Fibroblast of mammary gland (primary cell): ENCODE measurements at places on chromosomes 3 and 15.

DNA sequence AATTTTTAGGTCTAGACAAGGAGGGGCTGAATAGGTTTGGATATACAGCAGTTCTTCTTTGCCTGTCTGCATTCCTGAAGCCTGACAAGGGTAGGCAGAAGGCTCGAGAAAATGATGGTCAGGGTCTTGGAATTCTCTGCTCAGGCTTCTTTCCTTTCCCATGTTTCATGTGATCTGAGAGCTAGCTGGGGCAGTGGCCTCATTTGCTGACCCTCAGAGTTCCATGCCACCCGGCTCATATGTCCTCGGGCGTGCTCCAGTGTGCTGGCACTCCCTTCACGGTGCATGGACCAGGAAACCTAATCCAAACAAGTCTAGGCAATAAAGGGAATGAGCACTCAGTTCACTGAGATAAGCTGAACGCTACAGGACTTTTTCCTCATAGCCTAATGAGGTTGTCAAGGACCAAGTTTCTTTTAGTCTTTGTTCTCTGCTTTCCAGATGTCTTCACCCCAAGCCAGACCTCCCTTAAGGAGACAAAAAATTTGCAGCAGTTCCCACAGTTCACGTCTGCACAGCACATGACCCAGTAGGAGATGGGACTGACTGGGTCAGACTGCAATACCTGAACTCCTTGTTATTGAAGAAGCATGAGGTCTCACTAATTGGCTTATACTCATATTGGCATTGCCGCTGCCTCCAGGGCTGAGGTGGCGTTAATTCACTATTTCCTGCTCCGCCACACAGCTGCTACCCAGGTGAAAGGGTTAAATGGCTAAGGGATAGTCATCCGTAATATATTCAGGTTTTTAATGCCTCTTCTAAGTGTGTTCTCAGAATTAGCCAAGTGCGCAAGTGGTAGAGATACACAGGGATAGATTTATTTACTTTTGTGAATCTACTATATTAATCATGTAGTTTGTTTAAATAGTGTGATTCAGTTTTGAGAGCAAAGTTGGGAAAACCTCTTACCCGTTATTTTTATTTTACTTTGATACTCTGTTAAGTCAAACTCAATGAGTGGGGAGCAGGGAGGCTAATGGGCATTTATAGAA is 15.3 kb upstream of the RTP4 start:
- no peak for DNase-seq

DNA sequence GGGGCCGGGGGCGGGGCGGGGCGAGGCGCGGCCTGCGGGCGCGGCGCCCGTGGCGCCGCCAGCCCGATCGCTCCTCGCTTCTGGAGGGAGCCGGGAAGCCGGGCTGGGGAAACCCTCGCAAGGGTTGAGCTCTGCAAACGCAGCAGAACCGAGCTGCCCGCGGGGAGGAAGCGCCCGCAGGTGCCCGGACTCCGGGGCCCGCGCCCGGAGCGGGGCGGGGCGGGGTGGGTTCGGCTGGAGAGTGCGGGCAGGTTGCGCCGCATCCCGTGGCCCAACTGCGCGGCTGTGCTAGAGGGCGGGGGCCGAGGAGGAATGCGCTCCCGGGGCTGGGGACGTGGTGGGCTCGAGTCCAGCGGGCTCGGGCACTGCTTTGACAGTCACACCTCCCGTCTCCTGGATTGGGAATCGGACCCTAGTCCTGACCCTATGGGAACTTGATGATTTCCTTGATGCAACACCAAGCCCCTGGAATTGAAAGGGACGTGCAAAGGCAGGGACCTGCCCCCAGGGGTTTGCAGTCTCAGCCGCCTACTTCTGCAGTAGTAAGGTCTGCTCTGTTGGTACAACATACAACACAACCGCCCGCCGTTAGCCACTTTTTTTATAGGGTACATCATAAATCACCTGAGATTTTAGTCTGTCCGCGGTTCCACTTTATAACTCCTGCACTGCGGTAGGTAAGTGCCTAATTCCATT is 34.3 kb downstream of the ZBTB38 start:
- peak; percentile 93 for DNase-seq

GRCh38 chr3:134901461-134901860 is 106.4 kb downstream of the EPHB1 start:
- DNase-seq = no peak

DNA sequence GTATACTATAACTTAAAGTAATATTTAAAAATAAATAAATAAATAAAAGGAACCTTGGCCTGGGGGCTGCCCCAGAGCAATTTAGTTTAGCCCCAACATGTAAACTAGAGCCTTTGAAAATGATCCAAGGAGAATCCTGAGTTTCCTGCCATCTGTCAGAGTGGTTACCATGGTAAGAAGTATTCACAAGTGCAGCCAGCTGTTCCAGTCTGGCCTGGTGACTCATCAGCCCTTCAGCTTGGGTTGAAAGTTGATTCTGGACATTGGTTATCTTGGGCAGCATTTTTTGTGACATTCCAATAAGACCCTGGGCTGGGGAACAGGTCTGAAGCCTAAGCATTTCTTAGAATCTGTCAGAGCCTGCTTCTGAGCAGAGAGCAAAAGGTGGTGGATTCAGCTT is 72.7 kb upstream of the LRTM1 start:
- DNase-seq = peak; percentile 90

DNA sequence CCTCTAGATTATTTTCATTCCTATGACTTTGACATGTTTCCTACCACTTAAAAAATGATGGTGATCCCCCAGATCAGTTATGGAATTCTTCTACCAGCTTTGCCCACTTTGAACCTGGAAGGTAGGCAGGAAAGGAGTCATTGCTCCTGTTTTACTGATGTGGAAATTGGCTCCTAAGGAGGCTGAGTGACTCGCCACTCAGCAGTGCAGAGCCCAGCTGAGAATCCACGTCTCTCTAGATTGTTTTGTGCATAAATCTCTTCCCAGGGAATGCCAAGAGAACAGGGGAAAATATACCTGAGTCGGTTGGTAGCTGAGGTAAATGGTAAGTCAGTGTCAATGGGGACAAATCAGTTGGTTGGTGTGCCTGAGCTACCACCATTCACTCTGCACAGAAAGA is 4.7 kb downstream of the LTF start:
- no peak for DNase-seq
